ENCODE measurements at places on chromosomes 7 and 10.

DNA sequence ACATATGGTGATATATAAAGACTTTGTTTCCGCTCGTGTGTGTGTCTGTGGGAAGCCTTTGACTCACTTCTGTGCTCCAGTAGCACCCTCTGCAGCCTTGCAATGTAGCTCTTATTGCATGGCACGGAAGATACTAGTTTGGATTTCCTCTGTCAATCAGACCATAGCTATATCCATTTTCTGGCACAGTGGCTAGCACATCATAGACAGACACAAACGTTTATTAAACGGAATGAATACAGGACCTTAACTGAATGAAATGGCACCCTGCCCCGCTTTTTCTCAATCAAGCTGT, 124.0 kb upstream of the PTPN20 start:
- peak; percentile 17 for DNase-seq

- no peak for DNase-seq
Observed at GRCh38 chr10:26326851-26327250, 110.3 kb downstream of the GAD2 start.

GRCh38 chr10:91307489-91307888, 87.0 kb downstream of the PCGF5 start:
- DNase-seq: no peak

- DNase-seq: no peak
Observed at GRCh38 chr7:1919539-1920265, 249.6 kb downstream of the ELFN1 start.

DNA sequence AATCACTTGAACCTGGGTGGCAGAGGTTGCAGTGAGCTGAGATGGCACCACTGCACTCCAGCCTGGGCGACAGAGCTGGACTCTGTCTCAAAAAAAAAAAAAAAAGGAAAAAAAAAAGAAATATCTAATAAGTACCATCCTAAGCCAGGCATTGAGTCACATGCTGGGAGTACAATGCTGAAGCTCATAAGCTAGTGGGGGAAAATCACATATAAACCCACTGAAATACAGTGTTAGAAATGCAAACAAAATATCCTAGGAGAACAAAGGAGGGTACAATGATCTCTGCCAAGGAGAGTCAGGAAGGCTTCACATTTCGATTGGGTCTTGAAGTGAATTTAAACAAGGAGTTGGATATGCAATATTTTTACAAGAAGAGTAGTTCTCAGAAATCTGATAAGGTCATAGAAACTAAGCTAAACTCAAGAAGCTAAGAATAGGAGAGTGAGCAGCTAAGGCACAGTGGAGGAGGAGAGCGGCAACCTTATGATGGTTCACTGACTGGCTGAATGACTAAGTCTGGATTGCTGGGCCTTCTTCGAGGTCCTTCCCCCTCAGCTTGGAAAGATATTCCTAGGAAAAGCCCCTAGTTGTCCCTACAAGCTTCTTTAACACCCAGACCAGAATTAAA, 115.5 kb downstream of the PHTF2 start:
- no peak for DNase-seq

DNA sequence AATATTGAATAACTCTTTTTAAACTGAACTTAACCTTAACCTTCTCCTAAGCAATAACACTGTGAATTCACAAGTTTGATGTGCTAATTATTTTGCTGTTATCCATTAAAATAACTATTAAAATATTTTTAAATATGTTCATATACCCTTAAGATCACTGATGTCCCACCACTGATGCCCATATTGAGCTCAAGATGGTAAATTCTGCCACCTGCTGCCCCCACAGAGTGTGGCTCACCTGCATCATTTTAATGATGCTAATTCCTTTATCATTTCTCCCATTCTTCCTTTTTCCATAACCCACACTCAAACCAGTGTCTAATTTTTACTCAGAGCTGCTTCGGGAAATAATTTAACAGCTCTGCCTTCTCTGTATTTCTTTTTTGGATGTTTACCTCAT, 82.3 kb upstream of the ARID5B start:
- DNase-seq: no peak

DNA sequence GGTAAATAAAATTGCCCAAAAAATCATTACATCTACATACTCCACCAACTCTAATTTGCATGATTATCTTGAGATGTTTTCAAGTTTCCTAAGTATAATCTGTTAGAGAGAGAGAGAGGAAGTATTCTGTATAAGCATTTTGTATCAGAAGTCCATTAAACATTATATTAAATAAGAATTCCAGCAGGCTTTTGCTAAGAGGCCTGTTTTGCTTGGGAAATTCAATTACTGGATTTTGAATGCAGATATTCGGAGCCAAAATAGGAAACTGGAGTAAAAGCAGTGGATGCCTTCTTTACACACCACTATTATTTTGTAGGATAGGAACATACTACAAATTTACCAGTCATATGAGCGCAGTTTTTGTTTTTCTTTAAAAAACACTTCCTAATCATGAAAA, 727.8 kb downstream of the CNTNAP2 start:
- DNase-seq: no peak

All from stimulated activated CD4-positive, alpha-beta T cell treated with anti-CD3 and anti-CD28 coated beads, Interleukin-2, amount 100 ng/mL, for 24 hours (primary cell).